Activated CD8-positive, alpha-beta memory T cell treated with anti-CD3 and anti-CD28 coated beads, Interleukin-2, amount 10 ng/mL, durations not matched to agents 7 days and 5 days (primary cell): ENCODE measurements at places on chromosomes 1 and 21. TPM values are rescaled to one million over a fixed set of nuclear protein-coding genes. Genes with fewer than 3 reads are reported as not detected.

GRCh38 chr1:162702628-162703027 lies 70.4 kb downstream of the DDR2 start:
- no peak overlapping the region for H3K4me3 ChIP-seq
- H3K36me3 ChIP-seq: no peaks in the 10 kb centered on the region
- no peaks in the 10 kb centered on the region for H3K4me1 ChIP-seq
- no peak overlapping the region for H3K27ac ChIP-seq

GRCh38 chr1:39727932-39728317 lies 10.8 kb upstream of the PPIE start:
- peaks cover 21% of the 10 kb centered on the region for H3K4me1 ChIP-seq
- H3K4me3 ChIP-seq: no peak overlapping the region
- DNase-seq: no peak
- no peaks in the 10 kb centered on the region for H3K36me3 ChIP-seq
- no peak overlapping the region for H3K27ac ChIP-seq

- no peak for DNase-seq
- H3K27ac ChIP-seq: peak overlapping the region; percentile 97
- no peak overlapping the region for H3K4me3 ChIP-seq
- H3K4me1 ChIP-seq: peaks cover 39% of the 10 kb centered on the region
- H3K27me3 ChIP-seq: no peaks in the 10 kb centered on the region
Observed at GRCh38 chr1:2301607-2302291, 73.6 kb downstream of the SKI start.

- no peaks in the 10 kb centered on the region for H3K4me1 ChIP-seq
- H3K27ac ChIP-seq: no peak overlapping the region
- no peaks in the 10 kb centered on the region for H3K27me3 ChIP-seq
- no peak overlapping the region for H3K4me3 ChIP-seq
- H3K36me3 ChIP-seq: peaks cover 12% of the 10 kb centered on the region
Observed at GRCh38 chr1:119132179-119132578, 8.3 kb downstream of the WARS2 start.

- H3K36me3 ChIP-seq: no peaks in the 10 kb centered on the region
- H3K27me3 ChIP-seq: no peaks in the 10 kb centered on the region
- H3K4me1 ChIP-seq: no peaks in the 10 kb centered on the region
- H3K4me3 ChIP-seq: no peak overlapping the region
- H3K27ac ChIP-seq: no peak overlapping the region
Observed at GRCh38 chr1:56056438-56057287, 522.7 kb downstream of the PLPP3 start.

- no peak for DNase-seq
- H3K4me3 ChIP-seq: no peak overlapping the region
- no peaks in the 10 kb centered on the region for H3K27me3 ChIP-seq
- H3K4me1 ChIP-seq: no peaks in the 10 kb centered on the region
- H3K36me3 ChIP-seq: no peaks in the 10 kb centered on the region
Observed at GRCh38 chr1:214857716-214858115, 224.8 kb upstream of the KCNK2 start.

GRCh38 chr1:66757722-66758240 lies 5.5 kb downstream of the DYNLT5 start:
- H3K27me3 ChIP-seq: peaks cover 24% of the 10 kb centered on the region
- no peak for DNase-seq
- H3K27ac ChIP-seq: no peak overlapping the region

DNA sequence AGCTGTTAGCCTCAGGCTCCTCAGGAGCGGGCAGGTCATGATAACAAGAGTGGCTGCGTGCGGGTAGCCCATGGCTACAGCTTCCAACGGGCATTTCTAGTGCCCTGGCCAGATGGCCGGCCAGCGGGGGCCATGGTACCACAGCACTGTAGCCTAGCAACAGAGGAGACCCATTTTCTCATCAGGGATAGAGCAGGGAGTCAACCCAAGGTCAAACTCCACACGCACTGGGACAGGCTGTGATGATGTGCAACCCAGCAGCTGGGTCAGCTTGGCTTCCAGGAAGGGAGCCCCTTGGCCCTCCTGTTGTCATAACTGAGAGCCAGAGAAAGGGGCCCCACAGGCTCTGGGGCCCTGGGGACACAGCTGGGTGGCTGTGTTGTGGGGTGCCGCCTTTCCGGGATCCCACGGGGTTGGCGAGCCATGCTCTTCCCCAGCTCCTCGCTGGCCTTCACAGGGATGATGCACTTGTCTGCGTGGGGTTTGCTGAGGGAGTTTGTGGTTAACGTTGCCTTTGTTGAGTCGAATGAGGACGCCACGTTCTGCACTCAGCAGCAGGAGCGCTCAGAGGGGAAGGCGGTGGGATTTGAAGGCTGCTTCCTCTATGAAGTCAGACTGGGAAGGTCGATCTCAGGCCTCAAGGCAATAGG lies 46.3 kb downstream of the COL18A1 start:
- no peaks in the 10 kb centered on the region for H3K36me3 ChIP-seq
- no peak overlapping the region for H3K4me3 ChIP-seq
- DNase-seq: no peak
- no peak overlapping the region for H3K27ac ChIP-seq
- no peaks in the 10 kb centered on the region for H3K4me1 ChIP-seq

DNA sequence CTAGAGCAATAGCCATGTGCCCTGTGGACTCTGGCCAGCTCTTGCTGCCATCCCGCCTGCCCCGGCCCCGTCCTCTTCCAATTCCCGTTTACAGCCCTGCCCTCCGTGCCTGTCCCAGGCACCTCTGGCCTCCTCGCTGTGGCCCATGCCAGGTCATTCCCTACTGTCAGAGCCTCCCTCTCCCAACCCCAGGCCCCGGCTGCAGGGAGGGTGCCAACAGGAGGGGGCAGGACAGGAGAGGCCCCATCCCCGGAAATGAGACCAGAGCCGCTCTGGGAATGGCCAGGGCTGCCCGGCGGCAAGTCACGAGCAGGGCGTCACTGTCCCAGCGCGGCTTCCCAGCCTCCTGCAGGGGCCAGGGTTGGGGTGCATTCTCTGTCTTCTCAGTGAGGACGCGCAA lies 23.5 kb upstream of the TSPEAR start:
- no peaks in the 10 kb centered on the region for H3K36me3 ChIP-seq
- no peak overlapping the region for H3K27ac ChIP-seq
- H3K4me1 ChIP-seq: no peaks in the 10 kb centered on the region
- no peak for DNase-seq
- H3K27me3 ChIP-seq: peaks cover 4% of the 10 kb centered on the region

DNA sequence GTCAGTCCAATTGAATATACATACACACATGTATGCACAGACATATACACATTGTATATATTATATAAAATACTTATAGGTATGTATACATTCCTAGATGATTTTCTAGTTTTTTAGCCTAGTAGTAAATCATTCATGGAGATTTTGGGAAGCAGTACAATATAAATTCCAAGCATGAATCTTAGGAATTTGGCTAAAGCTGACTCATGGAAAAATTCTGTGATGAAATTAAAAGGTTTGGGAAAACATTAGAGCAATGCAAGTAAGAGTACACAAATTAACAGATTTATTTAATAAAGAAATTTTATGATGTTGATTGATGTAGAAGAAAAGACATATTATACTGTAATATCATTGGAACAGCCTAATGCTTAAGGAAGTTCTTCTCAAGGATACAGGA lies 43.7 kb upstream of the PTGFR start:
- no peak for DNase-seq
- H3K36me3 ChIP-seq: no peaks in the 10 kb centered on the region
- H3K4me1 ChIP-seq: no peaks in the 10 kb centered on the region
- H3K27me3 ChIP-seq: no peaks in the 10 kb centered on the region

The GJA5 gene
- total RNA-seq: not detected

The USP16 gene
- 26.7 TPM for total RNA-seq

The PLD5 gene
- not detected for total RNA-seq
